ENCODE measurements at places on chromosomes 1 and 21.
A peak's percentile ranks its signal among the peaks of the same experiment; 100 is the strongest.

GRCh38 chr1:79815115-79815514, 808.6 kb upstream of the ADGRL4 start:
- no peak for DNase-seq

GRCh38 chr21:34679051-34679450, 10.3 kb downstream of the CLIC6 start:
- DNase-seq: no peak

DNA sequence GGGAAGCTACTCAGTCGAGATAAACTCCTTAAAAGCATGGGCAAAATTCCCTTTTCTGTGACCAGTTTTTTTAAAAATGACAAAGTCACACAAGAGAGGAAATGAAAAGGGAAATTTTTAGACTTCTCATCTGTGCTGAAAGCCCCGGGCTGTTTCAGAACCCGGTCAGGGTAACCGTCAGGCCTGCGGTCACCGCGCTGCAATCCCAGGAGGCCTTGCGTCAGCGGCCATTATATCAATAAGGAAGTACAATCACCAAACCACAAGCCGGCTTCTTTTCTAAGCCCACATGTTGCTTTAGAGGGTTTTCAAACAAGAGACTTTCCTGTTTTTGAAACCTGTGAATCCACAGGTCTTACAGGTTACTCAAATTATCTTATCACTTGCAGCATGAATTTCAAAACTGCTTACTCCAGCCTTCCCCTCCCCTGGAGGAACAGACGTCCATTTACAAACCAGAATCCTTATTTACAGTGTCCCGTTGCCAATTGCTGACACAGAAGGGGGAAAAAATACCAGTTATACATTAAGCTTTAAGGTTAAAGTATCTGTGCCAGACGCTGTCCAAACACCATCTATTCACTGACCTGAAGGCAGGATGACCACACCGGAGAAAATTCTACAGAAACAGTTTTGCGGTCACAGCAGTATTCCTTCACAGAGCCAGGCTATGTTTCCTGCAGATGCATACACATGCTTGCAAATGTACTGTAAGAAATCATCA, 165.3 kb downstream of the TOMM20 start:
- peak; percentile 97 for DNase-seq

- peak; percentile 42 for DNase-seq
Measured at GRCh38 chr1:200409203-200409760, 554 bp downstream of the ZNF281 start.

- DNase-seq: no peak
Measured at GRCh38 chr1:107110326-107110725, 30.5 kb upstream of the NTNG1 start.

DNA sequence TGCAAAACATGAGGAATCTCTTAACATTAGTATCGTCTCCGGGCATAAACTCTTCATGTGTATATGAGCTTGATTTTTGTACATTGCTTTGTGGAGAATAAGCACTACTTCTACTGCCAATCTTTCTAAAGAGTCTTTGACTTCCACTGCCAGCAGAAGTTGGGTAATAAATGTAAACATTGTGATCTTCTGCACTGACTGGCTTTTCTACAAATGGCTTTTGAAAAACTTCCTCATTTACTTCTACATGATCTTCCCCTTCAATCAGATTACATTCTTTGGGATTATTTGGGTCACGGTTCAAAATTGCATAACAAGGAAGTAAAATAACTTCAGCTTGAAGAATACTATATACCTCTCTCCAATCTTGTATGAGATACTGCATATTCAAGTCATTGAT, 30.4 kb upstream of the SLC44A5 start:
- DNase-seq: no peak

DNA sequence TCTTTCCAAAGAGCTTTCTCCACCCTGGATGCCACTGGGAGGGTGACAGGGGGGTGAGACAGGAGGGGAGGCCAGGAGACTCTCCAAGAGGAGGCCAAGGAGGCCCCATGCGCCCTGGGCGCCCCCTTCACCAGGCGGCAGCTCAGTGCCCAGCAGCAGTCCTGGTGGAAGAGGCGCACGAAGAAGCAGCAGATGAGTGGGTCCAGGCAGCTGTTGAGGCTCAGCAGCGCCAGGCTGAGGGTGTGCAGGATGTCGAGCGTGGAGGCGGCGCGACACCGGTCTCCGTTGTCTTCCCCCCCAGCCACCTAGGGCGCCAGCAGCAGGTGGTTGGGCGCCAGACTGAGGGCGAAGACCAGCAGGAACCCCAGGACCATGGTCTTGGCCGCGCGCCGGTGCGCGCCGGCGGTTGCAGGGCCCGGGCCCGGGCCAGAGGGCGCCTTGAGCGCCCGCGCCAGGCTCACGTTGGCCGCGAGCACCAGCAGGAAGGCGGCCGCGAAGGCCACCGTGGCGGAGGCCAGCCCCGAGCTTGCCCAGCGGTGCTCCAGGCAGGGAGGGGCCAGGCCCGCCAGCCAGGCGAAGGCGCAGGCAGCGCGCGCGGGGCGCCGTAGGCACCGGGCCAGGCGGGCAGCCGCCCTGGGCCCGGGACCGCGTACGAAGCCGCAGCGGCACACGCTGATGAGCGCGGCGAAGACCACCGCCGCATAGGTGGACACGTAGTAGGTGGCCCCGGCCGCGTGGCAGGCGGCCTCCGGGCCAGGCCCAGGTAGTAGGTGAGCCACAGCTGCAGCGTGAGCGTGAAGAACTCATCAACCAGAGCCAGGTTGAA, 8.6 kb downstream of the TMEM35B start:
- DNase-seq: no peak

DNA sequence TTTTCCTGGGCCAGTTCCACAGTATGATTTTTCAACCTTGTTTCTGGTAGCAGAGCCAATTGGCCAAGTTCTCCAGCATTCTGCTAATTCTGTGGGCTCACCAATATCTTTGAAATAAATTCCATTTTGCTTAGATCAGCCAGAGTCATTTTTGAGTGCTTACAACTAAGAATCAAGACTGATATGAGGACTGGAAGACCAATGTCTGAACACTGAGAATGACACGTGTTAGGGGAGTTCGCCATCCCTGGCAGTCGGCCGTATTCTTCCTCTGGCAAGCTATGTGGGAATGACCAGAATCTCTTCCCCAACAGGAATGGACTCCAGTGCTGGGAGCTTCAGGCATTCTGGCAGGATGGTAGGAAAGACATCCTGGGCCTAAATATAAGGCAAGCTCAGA, 4.9 kb upstream of the TENT5C start:
- no peak for DNase-seq

GRCh38 chr1:240508950-240509349, 103.0 kb downstream of the GREM2 start:
- DNase-seq: no peak

DNA sequence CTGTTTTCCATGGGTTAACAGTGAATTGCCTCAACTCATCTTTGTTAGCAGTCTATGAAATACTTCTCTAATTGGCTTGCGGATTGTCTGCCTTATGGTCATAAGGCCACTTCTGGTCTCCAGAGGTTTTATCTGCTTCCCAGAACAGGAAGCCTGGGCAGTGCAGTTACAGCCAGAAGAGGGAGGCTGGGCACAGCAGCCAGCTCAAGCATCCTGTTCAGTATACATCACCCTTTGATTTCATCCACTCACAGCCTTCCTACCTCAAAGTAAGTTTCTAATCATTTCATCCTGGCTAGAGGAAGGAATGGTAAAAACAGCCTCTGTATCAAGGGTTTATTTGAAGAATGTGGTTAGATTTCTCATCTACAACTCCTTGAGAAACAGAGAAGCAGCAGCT, 311.5 kb upstream of the DEPDC1 start:
- DNase-seq: no peak

DNA sequence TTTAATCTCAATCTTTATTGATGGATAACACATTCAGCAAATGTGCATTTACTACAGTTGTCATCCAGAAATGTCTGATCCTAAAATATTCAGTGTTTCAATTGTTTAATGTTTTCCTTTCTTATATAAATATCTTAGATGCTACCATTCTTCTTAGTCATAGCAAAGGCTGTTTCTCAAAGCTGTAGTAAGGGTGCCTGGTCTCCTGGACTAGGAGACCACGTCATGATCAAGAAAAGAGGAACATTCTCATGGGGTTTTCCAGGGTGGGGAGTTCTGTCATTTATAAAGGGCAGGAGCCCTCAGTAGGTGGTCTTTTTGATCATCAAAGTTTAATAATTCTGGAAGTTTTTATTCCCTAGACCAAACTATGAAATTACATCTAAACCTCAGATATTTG, 292.8 kb downstream of the HMCN1 start:
- no peak for DNase-seq

DNA sequence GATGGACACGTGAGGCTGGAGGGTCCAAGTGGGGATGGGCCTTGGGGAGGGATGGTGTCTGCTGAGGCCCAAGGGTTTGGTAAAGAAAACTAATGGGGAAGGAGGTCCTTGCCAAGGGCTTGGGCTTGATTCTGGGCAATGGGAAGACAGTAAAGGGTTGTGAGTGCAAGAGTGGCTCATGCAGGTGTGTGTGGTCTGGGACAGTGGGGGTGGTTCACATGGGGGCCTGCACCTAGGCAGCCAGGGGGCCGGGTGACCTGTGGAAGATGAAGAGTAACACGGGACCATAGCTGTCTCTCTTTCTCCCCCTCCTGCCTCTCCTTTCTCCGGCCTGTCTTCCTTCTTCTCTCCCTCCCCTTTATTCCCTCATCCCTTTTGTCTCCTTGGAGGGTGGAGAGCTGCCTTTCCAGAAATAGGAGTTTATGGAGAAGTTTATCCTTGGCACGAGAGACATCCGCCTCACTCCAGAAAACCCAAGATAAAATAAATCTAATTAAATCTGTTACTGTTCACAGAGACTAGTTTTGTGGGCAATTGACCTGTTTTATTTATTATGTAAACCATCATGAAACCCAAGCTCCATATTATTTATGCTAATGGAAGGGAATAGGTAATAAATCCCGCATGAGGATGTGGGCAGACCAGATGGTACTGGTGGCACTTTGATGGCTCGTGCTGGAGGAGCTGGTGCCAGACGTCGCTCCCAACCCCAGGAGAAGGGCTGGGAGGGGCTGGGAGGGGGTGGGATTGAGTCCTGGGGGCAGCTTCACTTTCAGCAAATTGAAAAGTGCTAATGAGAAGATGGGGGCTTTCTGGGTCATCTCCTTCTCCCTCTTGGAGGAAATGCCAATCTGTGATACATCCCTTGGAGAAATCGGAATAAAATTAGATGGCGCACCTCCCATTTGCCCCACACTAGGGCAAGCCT, 272.9 kb upstream of the CSF3R start:
- no peak for DNase-seq

DNA sequence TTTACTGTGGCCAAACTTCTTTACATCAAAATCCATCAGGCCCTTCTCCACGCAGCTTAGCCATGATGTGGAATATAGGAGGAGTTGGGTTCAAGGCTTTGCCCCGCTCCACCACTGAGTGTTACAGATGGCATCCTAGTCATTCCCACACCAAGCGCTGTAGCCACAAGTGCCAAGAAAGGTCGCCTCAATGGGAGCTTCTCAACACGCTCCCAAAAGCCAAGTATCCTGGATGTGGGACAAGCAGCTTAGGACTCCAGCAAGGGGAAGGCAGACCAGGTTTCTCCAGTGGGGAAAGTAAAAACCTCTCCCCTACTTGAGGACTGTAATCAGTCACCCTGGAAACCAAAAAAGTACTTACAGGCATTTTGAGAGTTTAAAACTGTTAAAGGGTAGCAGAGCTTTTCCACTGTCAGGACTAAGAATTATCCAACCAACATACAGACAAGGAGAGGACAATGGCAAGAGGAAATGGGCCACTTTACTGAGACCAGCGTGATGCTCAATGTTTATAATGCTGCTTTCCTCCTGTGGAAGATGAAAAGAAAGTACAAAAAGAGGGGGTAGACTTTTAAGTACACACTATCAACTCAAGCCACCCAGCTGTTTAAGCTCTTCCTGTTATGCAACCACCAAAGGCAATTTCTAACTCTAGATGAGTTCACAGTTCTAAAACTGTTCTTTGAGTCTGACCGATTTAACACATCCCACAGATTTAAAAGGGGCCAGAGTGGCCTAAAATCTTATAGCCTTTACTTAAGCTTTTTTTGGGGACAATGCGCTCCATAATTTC, 120.7 kb upstream of the KRTAP19-8 start:
- DNase-seq: no peak

DNA sequence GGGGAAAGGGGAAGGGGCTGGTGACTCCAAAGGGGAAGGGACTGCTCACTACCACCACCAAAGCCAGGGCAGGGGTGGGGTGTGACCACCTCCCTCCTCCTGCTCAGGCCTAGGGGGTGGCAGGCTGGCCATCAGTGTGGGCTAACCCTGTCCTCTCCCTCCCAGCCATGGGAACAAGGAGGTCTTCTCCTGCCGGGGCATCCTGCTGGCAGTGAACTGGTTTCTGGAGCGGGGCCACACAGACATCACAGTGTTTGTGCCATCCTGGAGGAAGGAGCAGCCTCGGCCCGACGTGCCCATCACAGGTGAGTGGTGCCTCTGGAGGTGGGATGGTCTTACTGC, 5.7 kb downstream of the ZC3H12A start:
- DNase-seq: no peak

GRCh38 chr1:83901547-83902155, 97.3 kb downstream of the TTLL7 start:
- peak; percentile 91 for DNase-seq

- no peak for DNase-seq
Measured at GRCh38 chr21:35249636-35250035, 200.5 kb upstream of the RUNX1 start.

- peak; percentile 9 for DNase-seq
Measured at GRCh38 chr1:63902844-63903589, 129.2 kb downstream of the ROR1 start.

DNA sequence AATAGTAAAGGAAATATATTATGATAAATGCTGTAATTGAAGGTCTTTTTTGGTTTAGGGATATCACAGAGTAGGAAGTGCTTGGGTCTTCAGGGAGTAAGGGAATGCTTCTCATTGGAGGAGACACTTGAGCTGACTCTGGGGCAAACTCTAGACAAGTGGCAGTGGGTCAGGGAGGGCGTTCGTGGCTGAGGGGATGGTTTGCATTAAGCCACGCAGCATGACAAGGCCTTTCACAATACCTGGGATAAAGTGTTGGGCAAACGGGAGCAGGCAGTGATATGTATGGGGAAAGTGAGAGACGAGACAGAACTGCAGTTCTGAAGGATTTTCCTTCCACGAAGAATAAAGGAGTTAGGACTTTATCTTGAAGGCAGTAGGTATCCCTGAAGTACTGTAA, 109.0 kb downstream of the PATJ start:
- no peak for DNase-seq

- no peak for DNase-seq
Measured at GRCh38 chr1:212164095-212164872, 120.9 kb upstream of the PPP2R5A start.
